ENCODE measurements at places on chromosomes 2 and 18. TPM values are rescaled to one million over a fixed set of nuclear protein-coding genes. Genes with fewer than 3 reads are reported as not detected.

- H3K27me3 ChIP-seq: no peaks in the 10 kb centered on the region
- no peak for DNase-seq
- H3K4me3 ChIP-seq: no peak overlapping the region
- no peak overlapping the region for H3K27ac ChIP-seq
- H3K36me3 ChIP-seq: peaks cover 1% of the 10 kb centered on the region
These were observed 75.1 kb downstream of the HAUS1 start for GRCh38 chr18:46179306-46179705.

DNA sequence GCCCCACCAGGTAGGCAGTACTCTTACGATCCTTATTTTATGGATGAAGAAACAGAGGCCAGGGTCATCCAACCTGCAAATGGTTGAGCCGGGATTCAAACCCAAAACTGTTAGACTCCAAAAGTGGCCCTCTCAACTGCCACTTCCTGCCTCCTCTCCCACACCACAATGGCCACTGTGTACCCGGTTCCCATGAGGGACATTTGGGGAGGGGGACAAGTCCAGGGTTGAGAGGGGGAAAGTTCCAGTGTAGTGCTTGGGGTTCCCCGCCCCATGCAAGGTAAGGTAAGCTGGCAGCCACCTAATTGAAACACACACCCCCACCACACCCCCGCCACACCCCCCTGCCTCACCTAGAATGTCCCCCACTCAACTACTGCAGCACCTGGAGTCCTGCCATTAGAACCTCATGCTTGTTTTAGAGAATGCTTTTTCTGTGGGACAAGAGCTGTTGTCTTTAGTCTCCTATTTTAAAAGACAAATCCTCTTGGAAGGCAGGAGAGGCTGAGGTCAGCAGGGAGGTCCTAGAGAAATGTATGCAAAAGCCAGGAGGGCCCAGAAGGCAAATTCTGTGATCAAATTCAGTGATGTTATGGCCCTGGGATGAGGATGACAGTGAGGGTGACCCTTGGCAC is 145.2 kb downstream of the ZFP36L2 start:
- no peaks in the 10 kb centered on the region for H3K27me3 ChIP-seq
- peak overlapping the region; percentile 95 for H3K27ac ChIP-seq

DNA sequence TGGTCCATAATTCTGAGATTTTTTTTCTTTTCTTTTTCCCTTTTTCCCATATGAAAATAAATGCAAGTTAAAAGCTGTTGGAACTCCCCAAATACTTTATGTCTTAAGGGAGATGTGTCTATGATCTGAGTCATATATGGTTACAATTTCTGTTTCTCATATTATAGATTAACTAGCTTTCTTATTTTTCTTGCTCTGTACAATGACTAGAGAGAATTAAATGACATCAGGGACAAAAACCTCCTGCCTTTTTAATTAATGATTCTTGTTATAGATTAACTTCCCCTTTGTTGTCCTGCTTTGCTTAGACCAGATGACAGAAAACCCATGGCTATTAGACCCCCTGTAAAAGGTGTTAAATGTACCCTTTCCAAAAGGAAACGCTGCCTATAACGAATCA is 643.9 kb upstream of the NXPH2 start:
- no peak for DNase-seq
- H3K4me1 ChIP-seq: peaks cover 9% of the 10 kb centered on the region
- H3K4me3 ChIP-seq: no peak overlapping the region
- no peak overlapping the region for H3K27ac ChIP-seq
- no peaks in the 10 kb centered on the region for H3K36me3 ChIP-seq

GRCh38 chr2:109446278-109447131 is 167.3 kb downstream of the SEPTIN10 start:
- H3K27me3 ChIP-seq: no peaks in the 10 kb centered on the region
- peaks cover 13% of the 10 kb centered on the region for H3K36me3 ChIP-seq

GRCh38 chr2:189221811-189222467 is 42.4 kb upstream of the COL5A2 start:
- peaks cover 17% of the 10 kb centered on the region for H3K4me1 ChIP-seq
- H3K36me3 ChIP-seq: no peaks in the 10 kb centered on the region
- no peaks in the 10 kb centered on the region for H3K27me3 ChIP-seq

DNA sequence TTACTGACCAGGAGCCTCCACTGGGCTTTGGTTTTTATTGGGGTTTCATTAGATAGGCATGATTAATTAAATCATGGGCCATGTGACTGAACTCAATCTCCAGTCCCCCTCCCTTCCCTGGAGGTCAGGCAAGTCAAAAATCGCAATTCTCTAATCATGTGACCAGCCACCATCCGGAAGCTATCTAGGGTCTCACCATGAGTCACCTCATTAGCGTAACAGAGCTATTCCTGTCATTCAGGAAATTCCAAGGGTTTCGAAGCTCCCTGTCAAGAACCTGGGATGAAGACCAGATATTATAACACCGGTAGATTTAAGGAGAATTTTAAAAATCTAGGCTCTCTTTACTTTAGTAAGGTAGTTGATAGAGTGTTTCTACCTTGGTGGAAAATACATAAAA is 180.3 kb upstream of the TCF4 start:
- no peaks in the 10 kb centered on the region for H3K27me3 ChIP-seq
- H3K4me3 ChIP-seq: no peak overlapping the region
- H3K27ac ChIP-seq: no peak overlapping the region
- peaks cover 33% of the 10 kb centered on the region for H3K4me1 ChIP-seq
- DNase-seq: no peak

DNA sequence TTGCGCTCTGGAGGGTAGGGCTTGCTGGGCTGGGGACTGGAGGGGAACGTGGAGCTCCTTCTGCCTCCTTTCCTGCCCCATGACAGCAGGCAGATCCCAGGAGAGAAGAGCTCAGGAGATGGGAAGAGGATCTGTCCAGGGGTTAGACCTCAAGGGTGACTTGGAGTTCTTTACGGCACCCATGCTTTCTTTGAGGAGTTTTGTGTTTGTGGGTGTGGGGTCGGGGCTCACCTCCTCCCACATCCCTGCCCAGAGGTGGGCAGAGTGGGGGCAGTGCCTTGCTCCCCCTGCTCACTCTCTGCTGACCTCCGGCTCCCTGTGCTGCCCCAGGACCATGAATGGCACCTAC is 4.3 kb downstream of the GPR35 start:
- H3K4me1 ChIP-seq: peaks cover 2% of the 10 kb centered on the region
- no peak overlapping the region for H3K27ac ChIP-seq
- H3K4me3 ChIP-seq: no peak overlapping the region
- H3K36me3 ChIP-seq: peaks cover 4% of the 10 kb centered on the region

DNA sequence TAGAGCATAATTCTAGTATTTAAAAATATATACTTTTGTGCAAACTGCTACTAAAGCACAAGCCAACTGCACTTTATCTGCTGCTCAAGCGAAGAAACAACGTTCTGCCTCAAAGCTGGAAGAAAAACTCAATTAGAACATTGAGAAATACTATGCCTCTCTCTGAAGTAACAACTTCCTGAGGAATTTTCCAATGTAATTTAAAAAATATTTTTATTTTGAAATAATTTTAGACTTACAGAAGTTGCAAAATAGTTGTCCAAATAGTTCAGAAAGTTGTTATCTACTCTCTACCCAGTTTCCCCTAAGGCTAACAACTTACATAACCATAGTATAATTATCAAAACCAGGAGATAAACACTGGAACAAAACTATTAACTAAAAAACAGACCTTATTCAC is 12.3 kb upstream of the POLI start:
- no peaks in the 10 kb centered on the region for H3K27me3 ChIP-seq
- H3K36me3 ChIP-seq: no peaks in the 10 kb centered on the region
- H3K27ac ChIP-seq: no peak overlapping the region
- H3K4me3 ChIP-seq: no peak overlapping the region
- peaks cover 49% of the 10 kb centered on the region for H3K4me1 ChIP-seq

GRCh38 chr18:13137670-13138419 is 80.7 kb upstream of the LDLRAD4 start:
- H3K27ac ChIP-seq: no peak overlapping the region
- DNase-seq: no peak
- peak overlapping the region; percentile 73 for H3K4me3 ChIP-seq
- no peaks in the 10 kb centered on the region for H3K36me3 ChIP-seq
- peaks cover 3% of the 10 kb centered on the region for H3K4me1 ChIP-seq

DNA sequence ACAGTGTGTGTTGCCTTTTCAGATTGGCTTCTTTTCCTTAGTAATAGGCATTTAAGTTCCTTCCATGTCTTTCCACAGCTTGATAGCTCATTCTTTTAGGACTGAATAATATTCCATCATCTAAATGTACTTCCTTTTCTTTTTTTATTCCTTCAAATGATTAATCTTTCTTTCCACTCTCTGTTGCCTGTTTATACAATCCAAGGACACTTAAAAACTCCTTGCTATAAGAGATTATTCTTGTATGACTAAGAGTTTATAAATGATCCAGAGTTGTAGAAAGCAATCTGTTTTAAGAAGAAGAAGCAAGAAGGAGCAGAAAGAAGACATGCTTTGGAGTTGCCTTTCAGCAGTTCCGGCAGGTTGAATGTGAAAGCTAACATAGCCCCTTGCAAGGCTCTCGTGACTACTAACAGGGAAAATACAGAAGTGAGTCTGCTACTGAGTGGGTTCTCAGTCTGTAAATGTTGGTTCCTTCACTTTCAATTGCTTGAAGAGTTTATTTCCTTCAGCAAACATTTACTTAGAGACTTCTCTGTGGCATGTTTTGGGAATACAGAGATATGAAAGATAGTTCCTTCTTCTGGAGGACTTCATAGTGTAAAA is 123.0 kb downstream of the PMAIP1 start:
- no peak overlapping the region for H3K27ac ChIP-seq
- no peak overlapping the region for H3K4me3 ChIP-seq
- no peaks in the 10 kb centered on the region for H3K4me1 ChIP-seq
- H3K36me3 ChIP-seq: no peaks in the 10 kb centered on the region
- H3K27me3 ChIP-seq: no peaks in the 10 kb centered on the region
- no peak for DNase-seq

DNA sequence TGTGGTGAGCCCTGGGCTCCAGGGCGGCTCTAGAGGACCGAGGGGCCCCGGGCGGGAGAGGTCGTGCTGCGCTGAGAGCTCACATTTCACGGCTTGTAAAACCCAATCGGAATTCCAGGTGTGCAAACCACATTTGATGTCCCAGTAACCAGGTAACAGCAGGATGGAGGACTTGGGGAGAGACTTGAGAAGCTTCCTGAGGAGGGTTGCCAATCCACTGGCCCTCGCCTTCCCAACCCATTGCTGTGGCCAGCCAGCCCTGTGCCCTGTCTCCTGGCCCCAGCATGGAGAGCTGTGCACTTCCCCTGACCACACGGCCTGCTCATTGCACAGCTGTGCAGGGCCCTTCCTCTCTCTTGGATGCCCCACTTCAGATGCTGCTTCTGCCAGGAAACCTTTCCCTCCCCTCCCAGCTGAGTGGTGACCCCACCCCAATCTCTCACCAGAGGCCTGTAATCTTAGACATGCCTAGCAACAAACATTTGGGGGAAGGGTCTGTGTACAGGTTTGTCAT is 39.6 kb downstream of the ASB1 start:
- H3K27ac ChIP-seq: no peak overlapping the region
- H3K4me3 ChIP-seq: no peak overlapping the region
- DNase-seq: no peak
- peaks cover 9% of the 10 kb centered on the region for H3K36me3 ChIP-seq

GRCh38 chr2:233832869-233833311 is 21.4 kb downstream of the HJURP start:
- H3K27ac ChIP-seq: no peak overlapping the region
- no peaks in the 10 kb centered on the region for H3K27me3 ChIP-seq
- H3K36me3 ChIP-seq: peaks cover 15% of the 10 kb centered on the region
- peaks cover 2% of the 10 kb centered on the region for H3K4me1 ChIP-seq

GRCh38 chr2:207012461-207012860 is 73.1 kb downstream of the CPO start:
- no peak for DNase-seq
- no peaks in the 10 kb centered on the region for H3K36me3 ChIP-seq
- no peak overlapping the region for H3K4me3 ChIP-seq
- H3K27me3 ChIP-seq: no peaks in the 10 kb centered on the region

GRCh38 chr2:102002228-102002627 is 10.5 kb downstream of the IL1R2 start:
- H3K4me1 ChIP-seq: no peaks in the 10 kb centered on the region
- H3K27me3 ChIP-seq: peaks cover 14% of the 10 kb centered on the region
- H3K36me3 ChIP-seq: no peaks in the 10 kb centered on the region
- no peak overlapping the region for H3K27ac ChIP-seq

DNA sequence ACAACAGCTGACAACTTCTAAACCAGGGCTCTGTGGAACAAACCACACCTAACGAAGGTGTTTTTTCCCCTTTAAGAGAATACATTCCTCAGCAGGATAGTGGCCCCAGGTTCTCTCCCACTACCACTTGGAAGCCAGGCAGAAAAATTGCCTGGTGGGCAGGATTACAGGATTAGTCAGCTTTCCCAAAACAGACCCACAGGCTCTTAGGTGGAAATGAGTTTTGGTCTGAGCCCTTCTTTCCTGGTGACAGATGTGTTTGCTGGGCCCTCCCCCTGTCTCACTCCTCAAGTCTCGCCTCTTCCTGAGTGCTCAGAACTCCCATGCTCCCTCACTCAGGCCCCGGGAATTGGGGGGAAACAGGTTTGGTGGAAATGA is 139.4 kb upstream of the HAAO start:
- peaks cover 84% of the 10 kb centered on the region for H3K4me1 ChIP-seq
- peak overlapping the region; percentile 89 for H3K27ac ChIP-seq
- H3K4me3 ChIP-seq: no peak overlapping the region

DNA sequence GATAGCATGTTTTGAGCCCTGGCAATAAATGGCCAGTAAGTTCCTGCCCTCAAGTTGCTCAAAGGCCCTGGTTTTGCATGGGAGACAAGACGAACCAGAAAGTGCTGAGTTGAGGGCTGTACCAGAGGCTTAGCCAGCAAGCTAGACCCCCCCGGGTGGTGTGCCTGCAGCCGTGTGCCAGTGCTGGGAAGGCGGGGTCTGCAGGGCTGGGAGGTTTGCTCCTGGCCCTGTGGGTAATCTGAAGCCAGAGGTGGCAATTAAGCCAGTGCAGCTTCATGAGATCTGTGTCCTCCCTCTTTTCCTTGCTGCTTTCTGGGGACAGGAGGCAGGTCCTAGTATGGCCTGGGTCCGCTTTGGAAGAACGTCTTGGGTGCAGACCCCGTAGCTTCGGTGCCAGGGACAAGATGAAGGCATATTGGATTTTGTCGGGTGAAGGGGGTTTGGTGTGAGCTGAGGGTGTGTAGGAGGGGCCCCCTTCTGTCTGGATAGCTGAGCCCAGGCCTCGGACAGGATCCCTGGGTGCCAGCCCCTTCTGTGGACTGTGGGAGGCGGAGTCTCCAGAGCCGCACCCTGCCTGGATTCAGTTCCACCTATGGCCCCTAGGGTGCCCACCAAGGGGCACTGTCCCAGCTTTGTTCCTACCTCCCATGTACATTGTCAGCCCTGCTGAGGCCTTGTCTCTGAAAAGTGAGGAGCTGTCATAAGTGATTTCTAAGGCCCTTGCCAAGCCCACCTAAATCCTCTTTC is 15.6 kb downstream of the ATOH8 start:
- H3K4me1 ChIP-seq: peaks cover 91% of the 10 kb centered on the region
- DNase-seq: no peak

- H3K4me1 ChIP-seq: peaks cover 78% of the 10 kb centered on the region
- no peak for DNase-seq
- peak overlapping the region; percentile 87 for H3K27ac ChIP-seq
- H3K27me3 ChIP-seq: no peaks in the 10 kb centered on the region
- H3K4me3 ChIP-seq: peak overlapping the region; percentile 49
- H3K36me3 ChIP-seq: no peaks in the 10 kb centered on the region
These were observed 31.0 kb upstream of the CATIP start for GRCh38 chr2:218325566-218326160.

The C1QL2 gene
- total RNA-seq: not detected

The SERPINB3 gene
- total RNA-seq: not detected

The KIF1A gene
- 46.2 TPM for total RNA-seq

The TUBB6 gene
- 57.5 TPM for total RNA-seq

The RAX gene
- not detected for total RNA-seq

The STPG4 gene
- not detected for total RNA-seq

The NT5C1B gene
- total RNA-seq: not detected

The KCNIP3 gene
- total RNA-seq: 8.3 TPM
